ENCODE measurements at places on chromosomes 2 and 18. TPM values are rescaled to one million over a fixed set of nuclear protein-coding genes. Genes with fewer than 3 reads are reported as not detected.

DNA sequence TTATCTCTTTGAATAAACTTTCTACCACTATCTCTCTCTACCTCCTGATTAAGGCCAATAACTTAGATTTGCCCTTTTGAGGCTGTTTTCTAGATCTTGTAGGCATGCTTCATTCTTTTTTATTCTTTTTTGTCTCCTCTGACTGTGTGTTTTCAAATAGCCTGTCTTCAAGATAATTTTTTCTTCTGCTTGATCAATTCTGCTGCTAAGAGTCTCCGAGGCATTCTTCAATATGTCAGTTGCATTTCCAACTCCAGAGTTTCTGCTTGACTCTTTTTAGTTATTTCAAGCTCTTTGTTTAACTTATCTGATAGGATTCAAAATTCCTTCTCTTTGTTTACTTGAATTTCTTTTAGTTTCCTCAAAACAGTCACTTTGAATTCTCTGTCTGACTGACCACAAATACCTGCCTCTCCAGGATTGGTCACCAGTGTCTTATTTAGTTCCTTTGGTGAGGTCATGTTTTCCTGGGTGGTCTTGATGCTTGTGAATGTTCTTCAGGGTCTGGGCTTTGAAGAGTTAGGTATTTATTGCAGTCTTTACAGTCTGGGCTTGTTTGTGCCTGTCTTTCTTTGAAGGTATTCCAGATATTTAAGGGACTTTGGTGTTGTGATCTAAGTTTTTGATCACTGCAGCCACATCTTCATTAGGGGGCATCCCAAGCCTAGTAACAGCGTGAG, 197.3 kb upstream of the STK17B start:
- DNase-seq, result no peak

GRCh38 chr2:18119883-18120282, 241.4 kb downstream of the KCNS3 start:
- no peak for DNase-seq

DNA sequence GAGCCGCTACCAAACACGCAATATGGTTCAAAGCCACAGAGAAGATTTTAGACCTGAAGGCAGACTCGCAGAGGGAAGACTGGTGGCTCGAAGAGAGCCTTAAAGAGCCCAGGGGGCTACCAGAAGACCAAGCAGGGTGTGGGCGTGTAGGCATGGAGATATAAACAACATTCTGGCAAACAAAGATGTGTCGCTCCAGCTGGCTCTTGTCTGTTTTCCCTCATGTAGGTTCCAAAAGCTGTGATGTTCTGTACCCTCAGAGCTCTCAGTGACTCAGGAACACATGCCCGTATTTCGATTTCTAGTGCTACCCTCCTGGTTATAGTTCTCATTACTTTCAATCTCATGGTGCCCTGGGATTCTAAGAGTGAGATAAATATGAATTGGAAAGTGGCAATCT, 44.5 kb downstream of the DOCK10 start:
- DNase-seq, result no peak

DNA sequence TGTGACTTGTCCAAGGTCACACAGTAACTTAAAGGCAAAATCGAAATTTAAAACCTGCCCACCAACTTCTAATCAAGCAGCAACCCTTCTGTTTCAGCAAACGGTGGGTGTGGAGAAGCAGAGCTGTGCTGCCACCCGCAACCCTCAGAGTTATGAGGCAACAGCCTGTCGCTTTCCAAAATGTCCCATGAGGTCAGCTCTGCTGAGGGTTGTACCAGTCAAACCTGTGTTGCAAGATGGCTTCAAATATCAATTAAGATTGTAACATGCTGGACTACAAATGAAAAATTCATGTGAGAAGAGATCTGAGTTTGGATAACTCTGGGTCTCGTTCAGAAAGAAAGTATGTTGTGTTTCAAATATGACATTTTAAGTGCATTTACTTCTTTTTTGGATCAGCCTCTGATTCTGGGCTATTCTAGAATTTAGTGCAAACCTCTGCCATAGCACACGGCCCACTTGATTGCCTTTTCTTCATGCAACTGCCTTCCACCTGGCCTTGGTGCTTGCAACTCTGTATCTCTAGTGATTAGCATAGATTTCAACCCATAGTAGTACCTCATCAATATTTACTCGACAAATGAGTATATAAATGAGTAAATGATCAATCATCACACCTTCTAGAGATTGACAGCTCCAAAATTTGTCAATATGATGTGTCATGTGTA, 69.3 kb downstream of the TIMM21 start:
- no peak for DNase-seq

DNA sequence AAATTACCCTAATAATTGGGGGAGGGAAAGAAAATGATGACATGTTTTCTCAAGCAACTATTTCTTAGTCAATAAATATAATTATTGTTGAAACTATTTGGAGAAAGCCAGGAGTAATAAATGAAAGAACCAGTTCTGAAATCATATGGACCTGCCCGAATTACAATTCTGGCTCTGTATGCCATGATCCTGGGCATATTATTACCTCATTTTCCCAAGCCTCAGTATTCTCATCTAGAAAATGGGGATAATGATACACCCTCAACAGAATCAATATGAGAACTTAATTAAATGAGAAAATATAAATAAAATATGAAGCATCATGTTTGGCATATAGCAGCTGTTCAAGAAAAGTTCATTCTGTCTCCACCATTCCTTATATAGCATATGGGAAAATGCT, 22.9 kb downstream of the ARHGEF33 start:
- no peak for DNase-seq

- DNase-seq, result no peak
These were observed 256.7 kb downstream of the DCDC2C start for GRCh38 chr2:3960106-3960505.

- peak; percentile 52 for DNase-seq
These were observed 6.2 kb upstream of the TMEM87B start for GRCh38 chr2:112048887-112049286.

- DNase-seq, result no peak
These were observed 2.2 kb downstream of the WNT6 start for GRCh38 chr2:218861645-218862318.

GRCh38 chr2:30765876-30766470, 41.3 kb downstream of the CAPN13 start:
- no peak for DNase-seq

GRCh38 chr2:114022360-114023085, 132.6 kb downstream of the ACTR3 start:
- DNase-seq, result no peak

GRCh38 chr2:42321452-42322064, 39.5 kb downstream of the COX7A2L start:
- DNase-seq, result no peak

DNA sequence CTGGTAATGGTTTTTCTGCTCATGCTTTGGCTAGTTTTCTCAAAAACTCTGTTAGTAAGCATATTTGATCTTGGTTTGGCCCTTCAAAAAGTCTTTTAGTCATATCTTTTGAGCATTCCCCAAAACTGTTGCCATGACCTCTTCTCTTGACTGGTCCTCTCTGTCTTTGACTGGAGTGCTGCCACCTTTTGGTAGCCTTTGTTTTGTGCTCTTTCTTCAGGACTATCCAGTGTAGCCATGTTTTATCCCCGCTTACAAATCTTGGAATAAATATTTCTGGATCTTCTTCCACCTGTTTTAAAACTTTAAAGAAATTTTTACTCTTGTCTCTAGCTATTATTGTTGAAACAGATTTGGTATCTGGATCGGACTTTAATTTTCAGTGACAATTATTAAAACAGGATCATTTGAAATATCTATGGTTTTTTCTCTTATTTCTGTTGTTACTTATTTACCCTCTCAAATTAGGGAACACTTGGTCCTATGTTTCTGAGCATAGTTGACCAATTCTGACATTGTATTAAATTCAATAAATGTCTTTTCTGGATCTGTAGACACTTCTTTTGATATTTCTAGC, 965 bp upstream of the ELOA2 start:
- DNase-seq, result no peak

GRCh38 chr2:225761396-225761795, 361.9 kb downstream of the NYAP2 start:
- DNase-seq, result no peak

GRCh38 chr2:183798535-183798934, 674.3 kb downstream of the NUP35 start:
- DNase-seq, result no peak

DNA sequence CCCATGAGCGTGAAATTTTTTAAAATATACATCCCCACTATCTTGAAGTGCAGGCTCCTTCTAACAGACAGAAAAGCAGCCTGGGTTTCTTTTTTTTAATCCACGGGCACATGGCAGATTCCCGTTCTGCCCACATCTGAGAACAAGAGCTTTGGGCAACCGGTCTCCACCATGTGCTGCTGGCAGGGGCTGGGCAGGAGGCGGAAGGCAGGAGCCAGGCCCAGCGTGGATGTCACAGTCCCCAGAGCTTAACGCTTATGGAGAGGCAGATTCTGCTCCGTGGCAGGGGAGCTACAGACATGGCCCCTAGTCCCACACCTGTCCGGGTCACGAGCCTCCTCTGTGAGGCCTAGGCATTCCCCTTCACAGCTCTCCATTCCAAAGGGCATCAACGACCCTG, 503.0 kb upstream of the MYT1L start:
- no peak for DNase-seq

- DNase-seq, result no peak
These were observed 77.3 kb upstream of the KCNH7 start for GRCh38 chr2:162915858-162916257.

GRCh38 chr2:102337481-102338386, 17.9 kb upstream of the IL18R1 start:
- DNase-seq, result no peak

DNA sequence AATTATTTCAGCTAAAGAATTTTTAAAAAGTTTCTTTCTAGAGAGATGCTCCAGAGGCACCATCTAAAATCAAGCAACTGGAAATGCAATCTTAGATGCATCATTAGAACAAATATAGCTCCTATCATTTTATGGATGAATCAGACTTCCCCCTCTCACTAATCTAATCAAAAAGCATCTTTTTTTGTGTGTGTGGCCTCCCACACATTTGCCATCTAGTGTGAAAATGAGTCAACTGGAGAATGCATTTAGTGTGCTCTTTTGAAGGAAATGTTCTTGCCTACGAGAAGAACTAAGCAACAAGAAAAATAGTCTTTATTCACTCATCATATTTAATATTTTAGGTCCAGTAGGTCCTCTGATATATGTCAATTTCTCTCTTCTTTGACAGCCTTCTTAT, 39.5 kb upstream of the FIGN start:
- no peak for DNase-seq

- DNase-seq, result no peak
These were observed 256.4 kb upstream of the FBXO11 start for GRCh38 chr2:48162742-48163141.

The UGT1A3 gene
- total RNA-seq, result not detected

The CEBPZOS gene
- total RNA-seq, result 22.8 TPM

The IGFBP5 gene
- total RNA-seq, result 26.1 TPM

The SERPINB11 gene
- total RNA-seq, result not detected

The IL1R2 gene
- total RNA-seq, result not detected

The IL1A gene
- total RNA-seq, result 0.41 TPM

The SEH1L gene
- 39.9 TPM for total RNA-seq

The DHRS9 gene
- 0.82 TPM for total RNA-seq

The MARCO gene
- under 0.01 TPM for total RNA-seq

The EFHD1 gene
- total RNA-seq, result 0.82 TPM

The EIF2AK2 gene
- total RNA-seq, result 50.1 TPM

The KCNK3 gene
- 4.1 TPM for total RNA-seq

The COBLL1 gene
- 3.3 TPM for total RNA-seq

The CHRNG gene
- not detected for total RNA-seq
